RCC 7860 (cell line): ENCODE measurements at places on chromosomes 6 and 20.

DNA sequence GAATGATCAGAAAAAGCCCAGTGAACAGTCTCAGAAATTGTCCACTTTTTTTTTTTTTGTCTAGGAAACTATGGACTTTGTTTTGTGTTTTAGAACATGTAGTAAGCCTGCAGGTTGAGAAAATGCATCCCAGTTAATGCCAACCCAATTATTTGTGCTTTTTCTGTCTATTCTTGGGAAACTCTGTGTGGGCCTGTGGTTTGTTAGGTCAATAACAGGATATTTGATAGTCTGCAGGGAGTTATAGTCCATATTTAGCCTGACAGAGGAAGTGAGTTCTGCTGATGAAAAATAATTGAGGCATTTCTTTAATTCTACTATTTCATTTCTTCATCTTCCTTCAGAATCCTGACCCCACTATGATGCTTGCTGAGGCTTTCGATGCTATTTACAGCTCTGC lies 154.0 kb upstream of the LAMP5 start:
- no peak for DNase-seq

GRCh38 chr6:112429226-112429625 lies 82.1 kb downstream of the RFPL4B start:
- DNase-seq = no peak

GRCh38 chr20:25574411-25574810 lies 10.9 kb downstream of the NINL start:
- peak; percentile 6 for DNase-seq

- peak; percentile 75 for DNase-seq
Observed at GRCh38 chr6:97947841-97948240, 664.8 kb upstream of the MMS22L start.

DNA sequence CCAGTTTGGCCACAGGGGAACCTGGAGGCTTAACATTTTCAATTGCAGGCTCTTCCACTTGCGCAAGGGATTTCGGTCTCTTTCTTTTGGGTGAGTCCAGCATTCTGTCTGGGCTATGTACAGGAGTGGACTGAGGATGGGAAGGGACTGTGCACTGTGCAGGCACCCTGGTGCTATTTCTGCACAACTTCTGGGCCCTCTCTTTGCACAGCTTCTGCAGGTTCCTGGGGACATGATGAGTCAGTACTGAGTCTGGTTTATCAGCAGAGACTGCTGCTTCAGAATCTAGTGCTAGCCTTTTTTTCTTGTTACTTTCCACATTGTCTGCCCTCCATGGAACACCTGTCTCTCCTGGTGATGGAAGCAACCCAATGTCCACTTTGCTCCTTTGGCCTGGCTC lies 78.5 kb upstream of the ASF1A start:
- no peak for DNase-seq

DNA sequence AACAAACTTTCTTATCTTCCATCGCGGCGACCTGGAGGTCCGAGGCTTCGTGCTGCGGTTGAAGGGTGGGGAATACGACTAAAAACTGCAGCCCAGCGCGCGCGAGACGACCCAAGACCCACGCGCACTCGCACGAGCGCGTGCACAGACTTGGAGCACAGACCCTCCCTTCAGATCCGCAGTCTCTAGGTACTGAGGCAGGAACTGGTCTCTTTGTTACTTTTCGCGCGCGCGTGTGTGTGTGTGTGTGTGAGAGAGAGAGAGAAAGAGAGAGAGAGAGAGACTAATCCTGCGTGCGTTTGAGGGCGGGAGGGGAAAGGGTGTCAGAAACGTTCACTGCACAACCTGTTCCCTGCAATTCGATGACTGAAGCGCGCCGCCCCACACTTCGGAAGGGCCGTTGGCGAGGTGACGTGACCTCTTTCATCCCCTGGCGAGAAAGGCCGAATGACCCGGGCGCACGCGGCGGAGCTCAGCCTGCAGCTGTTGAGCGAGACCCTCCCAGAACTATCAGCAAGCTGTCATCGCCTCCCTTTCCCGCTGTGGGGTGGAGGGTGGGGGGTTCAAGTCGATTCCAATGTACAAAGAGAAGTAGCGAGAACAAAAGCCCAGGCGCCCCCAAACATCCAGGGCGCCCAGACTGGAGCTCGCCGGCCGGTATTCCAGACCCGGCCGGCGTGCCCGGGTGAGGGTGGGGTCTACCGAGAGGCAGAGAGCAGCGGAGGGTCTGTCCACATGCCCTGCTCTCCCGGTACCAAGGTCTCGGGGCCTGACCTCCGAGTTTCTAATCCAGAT lies 1.5 kb upstream of the TUBB2B start:
- DNase-seq = no peak

DNA sequence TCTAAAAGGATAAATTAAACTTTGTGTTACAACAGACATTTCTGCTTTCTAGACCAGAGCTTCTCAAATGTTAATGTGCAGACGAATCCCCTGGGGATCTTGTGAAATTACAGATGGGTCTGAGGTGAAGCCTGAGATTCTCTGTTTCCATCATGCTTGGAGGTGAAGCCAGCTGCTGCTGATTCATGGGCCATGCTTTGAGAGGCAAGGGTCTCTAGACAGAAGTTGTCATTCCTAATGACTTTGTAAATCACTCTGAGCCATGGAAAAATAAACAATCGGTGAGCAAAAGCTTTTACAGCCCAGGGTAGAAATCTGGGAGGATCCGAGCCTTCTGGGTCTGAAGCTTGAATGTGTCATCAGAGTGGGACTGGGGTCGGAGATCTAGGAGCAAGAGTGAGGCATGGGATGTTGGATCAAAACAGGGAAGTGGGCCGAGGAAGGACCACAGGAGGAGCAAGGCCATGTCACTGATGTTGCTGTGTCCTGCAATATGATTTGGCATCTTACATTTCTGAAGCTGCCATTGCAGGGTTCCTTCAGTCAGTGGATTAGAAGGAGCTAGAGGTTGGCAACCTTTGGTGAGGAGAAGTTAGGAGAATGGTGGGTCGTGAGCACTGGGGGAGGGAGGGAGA lies 77.3 kb downstream of the TRMT11 start:
- no peak for DNase-seq

GRCh38 chr6:16418151-16418550 lies 179.8 kb downstream of the GMPR start:
- DNase-seq = no peak

- DNase-seq = no peak
Observed at GRCh38 chr6:303948-304558, 11.8 kb downstream of the DUSP22 start.

DNA sequence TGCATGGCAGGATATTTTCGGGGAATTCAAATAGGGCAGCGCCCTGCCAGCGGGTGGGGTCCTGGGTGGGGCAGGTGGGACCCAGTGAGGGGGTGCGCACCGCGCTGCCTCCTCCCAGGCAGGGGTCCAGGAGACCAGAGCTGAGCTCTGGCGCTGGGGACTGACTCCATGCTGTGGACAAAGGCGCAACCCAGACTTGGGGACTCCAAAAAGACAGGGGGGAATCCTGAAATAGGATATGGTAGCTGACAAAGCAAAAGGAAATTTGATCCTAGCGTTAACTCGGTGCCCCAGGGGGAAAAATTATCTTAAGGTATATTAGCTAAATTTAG lies 23.6 kb downstream of the TFAP2A start:
- DNase-seq = no peak

DNA sequence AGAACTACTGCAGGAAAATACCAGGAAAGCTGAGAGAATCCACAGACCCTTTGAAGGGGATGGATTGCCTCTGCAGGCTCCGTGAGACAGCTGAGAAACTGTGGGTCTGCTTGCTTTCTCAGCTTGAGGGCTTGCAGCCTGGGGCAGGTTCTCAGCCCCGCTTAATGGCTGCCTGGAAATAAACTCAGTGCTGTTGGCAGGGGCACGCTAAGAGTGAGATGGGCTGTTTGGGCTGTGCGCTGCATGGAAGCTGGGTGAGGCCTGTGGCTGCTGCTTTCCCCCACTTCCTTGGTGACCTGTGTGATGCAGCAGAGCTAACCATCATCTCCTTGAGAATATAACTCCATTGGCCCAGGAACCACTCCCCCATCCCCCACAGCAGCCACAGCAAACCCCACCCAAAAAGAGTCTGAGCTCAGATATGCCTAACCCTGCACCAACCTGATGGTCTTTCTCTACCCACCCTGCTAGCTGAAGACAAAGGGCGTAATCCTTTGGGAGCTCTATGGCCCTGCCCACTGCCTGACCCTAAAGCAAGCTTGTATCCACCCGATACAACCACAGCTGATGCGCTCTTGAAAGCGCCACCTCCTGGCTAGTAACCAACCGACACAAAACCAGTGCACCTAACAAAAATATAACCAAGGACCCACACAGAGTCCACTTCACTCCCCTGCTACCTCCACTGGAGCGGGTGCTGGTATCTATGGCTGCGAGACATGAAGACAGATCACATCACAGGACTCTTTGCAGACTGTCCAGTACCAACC lies 800.6 kb upstream of the MAP3K7 start:
- DNase-seq = no peak

- no peak for DNase-seq
Observed at GRCh38 chr6:147341486-147341885, 137.3 kb downstream of the STXBP5 start.

DNA sequence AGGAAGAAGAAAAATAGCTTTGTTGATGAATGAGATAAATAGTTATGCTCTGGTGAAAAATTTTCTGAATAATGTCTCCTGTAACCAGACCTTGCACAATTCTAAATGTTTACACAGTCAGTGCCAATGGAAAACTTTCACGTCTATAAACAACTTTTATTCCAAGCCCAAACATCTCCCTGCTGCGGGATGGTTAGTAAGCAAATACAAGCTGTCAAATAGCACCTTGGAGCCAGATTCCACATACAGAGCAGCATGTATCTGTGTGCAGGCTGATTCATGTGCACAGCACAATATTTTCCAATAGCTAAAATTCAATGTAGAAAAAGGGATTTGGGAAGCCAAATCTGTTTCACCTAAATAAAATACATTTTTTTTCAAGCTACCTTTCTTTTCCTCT lies 813.3 kb downstream of the HACE1 start:
- no peak for DNase-seq

DNA sequence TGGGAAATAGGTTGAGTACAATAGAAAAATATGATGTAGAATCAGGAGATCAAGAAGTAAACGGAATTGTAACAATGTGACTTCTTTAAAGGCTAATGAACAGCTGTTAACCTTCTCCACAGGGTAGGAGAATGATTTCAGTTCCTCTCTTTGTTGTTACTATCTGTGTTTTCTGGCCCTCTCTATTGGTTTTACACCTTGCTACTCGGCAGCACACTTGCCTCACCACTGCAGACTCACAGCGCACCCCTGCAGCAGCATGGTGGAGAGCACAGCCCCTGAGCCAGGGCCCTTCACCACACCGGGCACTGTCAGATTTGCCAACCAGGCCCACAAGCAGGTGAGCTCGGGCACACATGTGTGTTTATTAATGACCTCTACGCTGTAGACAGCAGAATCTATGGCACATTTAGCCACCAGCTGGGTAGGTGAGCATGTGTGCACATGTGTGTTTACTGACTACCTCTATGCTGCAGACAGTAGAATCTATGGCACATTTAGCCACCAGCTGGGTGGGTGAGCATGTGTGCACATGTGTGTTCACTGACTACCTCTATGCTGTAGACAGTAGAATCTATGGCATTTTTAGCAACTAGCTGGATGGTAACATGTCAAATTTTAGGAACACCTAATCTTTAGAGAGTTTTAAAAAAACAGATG lies 16.8 kb downstream of the SFT2D1 start:
- DNase-seq = no peak

- DNase-seq = no peak
Observed at GRCh38 chr20:46559685-46560440, 9.4 kb upstream of the OCSTAMP start.

DNA sequence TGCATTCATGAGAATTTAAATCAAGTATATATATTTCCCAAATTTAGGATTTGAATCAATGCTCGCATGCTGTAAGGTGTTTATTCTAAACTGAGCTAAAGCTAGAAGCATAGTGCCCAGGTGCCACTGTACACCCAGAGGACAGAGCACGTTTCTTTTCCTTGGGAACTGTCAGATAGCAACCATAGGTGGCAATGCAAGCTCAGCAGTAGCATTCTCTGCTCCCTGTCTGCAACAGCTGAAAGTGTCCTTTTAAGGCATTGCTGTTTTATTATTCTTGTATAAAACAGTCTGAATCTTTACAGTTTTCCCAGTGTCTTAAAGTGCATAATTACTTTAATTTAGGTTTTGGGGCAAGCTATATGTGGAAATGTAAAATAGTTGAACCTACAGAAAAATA lies 443.4 kb upstream of the MMS22L start:
- no peak for DNase-seq

DNA sequence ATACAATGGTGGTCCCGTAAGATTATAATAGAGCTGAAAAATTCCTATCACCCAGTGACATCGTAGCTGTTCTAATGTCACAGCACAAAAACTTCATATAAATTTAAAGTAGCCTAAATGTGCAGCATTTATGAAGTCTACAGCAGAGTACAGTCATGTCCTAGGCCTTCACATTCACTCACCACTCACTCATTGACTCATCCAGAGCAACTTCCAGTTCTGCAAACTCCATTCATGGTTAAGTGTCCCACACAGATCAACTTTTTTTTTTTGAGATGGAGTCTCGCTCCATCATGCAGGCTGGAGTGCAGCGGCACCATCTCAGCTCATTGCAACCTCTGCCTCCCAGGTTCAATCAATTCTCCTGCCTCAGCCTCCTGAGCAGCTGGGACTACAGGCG lies 20.9 kb upstream of the KCNG1 start:
- no peak for DNase-seq
